Renal cortex interstitium (tissue), 15 donors: ENCODE measurements at places on chromosomes 2 and 18. TPM values are rescaled to one million over a fixed set of nuclear protein-coding genes. Genes with fewer than 3 reads are reported as not detected.
A peak's percentile ranks its signal among the peaks of the same experiment; 100 is the strongest.

The ANKRD53 gene
- polyA plus RNA-seq, result 0.90 TPM

The PSMA8 gene
- not detected for polyA plus RNA-seq

The EIPR1 gene
- polyA plus RNA-seq, result 20.9 TPM

The MAL gene
- polyA plus RNA-seq, result 300 TPM

The SERPINB3 gene
- polyA plus RNA-seq, result 0.07 TPM

The LPIN1 gene
- polyA plus RNA-seq, result 19.8 TPM

The LYPD6B gene
- 30.7 TPM for polyA plus RNA-seq

The IRS1 gene
- polyA plus RNA-seq, result 14.2 TPM

The CFC1B gene
- not detected for polyA plus RNA-seq

The EPHA4 gene
- polyA plus RNA-seq, result 59.0 TPM

The TMEM200C gene
- 1.4 TPM for polyA plus RNA-seq

The PPIG gene
- 92.7 TPM for polyA plus RNA-seq

DNA sequence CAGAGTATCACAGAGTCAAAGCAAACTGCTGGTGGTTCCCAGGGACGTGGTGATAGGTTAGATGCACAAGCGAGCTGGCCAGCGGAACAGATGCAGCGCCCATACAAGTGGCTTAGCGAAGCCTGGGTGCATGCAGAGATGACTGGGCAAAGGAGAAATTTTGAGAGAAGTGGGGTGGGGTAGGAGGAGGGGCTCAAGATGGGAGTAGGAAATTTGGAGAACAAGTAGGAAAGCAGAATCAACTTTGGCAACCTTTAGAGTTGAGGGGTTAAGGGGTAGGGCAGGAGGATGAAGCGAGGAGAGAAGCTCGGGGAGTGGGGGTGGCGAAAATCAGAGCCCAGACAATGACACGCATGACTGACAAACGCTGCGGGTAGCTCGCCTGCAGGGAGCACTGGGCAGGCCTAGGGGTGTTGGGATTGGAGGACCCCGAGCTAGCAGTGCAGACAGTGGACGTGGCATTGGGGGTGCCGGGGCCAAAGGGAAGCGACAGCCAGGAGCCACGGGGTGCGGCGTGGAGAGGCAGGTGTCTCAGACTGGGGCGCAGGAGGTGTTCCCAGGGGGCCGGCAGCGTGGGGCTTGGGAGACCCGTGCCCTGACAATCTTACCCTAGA, 431 bp downstream of the FAM98A start:
- DNase-seq, result no peak

DNA sequence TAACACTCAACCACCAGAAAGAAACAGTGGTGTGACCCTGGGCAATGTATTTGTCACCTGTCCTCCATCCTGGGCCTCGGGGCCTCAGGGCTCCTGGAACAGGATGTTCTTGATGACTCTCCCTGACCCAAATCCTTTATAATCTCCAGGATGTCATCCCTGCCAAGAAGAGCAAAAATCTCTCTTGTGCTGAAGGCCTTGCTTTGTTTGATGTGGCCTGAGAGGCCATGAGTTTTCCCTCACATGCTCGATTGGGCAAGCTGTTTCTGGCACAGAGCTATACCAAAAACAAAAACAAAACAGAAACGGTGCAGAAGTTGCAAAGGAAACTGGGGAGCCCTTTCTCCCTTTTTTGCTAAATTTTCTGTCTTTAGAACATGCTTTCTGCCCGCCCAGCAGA, 35.7 kb upstream of the ST3GAL5 start:
- no peak for DNase-seq

GRCh38 chr18:51066273-51066672, 36.3 kb downstream of the SMAD4 start:
- DNase-seq, result no peak

- DNase-seq, result no peak
Observed at GRCh38 chr2:188623995-188624643, 332.4 kb downstream of the GULP1 start.

DNA sequence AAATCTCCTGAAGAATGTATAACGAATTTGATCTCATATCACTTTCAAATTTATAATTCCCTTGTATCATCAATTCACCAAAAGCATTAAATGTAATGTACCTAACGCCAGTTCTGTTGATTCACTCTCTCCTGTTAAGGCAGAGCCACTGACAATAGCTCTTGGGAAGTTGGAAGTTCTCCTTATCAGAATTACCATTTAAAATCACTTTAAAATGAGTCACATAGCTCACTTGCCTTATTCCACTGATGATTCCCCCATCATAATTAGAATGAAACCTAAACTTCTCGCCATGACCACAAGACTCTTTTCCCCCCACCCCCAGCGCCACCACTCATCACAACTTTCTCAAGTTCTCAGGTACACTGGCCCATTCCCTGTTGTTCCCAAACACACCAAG, 117.1 kb downstream of the PID1 start:
- no peak for DNase-seq

DNA sequence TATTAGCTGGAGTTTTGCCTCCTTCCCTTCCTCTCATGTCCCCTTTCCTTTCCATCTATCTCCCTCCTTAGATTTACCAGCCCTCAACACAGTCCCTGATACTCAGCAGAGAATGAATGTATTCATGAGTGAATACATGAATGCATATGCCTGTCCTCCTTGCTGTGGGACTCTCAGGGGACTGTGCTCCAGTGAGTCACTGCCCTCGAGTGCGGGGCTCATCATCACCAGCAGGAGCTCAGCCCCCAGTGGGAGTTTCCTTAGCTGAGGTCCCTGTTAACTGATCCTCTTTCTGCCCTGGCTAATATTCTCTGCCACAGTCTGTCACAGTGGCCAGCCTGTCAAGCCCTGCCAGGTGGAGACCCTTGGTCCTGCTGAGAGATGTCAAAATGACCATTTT, 104.9 kb upstream of the LHCGR start:
- DNase-seq, result no peak

DNA sequence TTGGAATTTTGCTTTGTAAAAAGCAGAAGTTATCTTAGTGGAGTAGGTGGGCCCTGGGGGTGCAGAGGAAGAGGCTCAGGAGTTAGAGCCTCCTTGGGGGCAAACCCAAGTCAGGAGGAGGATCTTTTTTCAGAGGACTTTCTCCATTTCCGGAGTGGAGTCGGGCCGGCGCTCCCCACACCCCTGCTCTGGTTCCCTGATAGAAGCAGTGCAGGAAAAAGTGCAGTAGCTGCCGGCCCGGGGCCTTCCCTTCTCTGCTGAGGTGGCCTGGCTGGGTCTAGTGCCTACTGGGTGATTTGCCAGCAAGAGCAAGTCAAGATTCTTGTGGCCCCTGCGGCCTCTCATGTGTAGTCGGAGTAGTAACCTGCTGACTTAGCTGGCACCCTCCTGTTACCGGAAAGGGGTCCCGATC, 124.2 kb upstream of the HS6ST1 start:
- no peak for DNase-seq

- peak; percentile 51 for DNase-seq
Observed at GRCh38 chr2:198127627-198128026, 323.2 kb downstream of the PLCL1 start.

DNA sequence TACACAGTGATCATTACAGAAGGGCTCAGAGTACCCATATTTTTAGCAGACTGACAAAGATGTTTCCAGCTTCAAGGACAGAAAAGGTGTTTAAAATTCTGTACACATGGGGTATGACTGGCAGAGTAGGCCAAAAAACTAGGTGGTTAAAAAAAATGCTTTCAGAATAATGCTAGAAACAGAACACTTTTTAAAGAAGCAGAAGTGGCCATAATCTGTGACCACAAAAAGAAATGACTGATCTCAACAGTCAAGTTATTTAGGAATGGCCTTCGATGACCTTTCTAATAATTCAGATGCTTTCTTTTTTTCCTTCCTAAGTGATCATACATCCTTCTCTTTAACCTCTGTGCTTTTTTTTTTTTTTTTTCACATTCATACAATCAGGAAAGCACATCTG, 4.1 kb upstream of the AQP4 start:
- no peak for DNase-seq

DNA sequence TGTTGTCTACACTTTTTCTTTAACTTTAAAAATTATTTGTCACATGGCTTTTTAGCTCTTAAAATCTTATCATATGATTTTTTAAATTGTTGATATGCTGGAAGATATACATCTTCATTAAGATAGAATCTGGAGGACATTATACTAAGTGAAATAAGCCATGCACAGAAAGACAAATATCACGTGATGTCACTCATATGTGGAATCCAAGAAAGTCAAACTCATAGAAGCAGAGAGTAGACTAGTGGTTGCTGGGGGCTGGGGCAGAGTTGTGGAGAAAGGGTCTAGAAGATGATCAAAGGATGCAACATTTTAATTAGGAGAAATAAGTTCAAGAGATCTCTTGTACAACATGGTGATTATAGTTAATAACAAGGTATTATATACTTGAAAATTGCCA, 280.9 kb downstream of the GULP1 start:
- DNase-seq, result no peak

GRCh38 chr2:171176516-171176915, 15.8 kb upstream of the TLK1 start:
- DNase-seq, result no peak

- DNase-seq, result no peak
Observed at GRCh38 chr2:159892990-159893810, 95.2 kb upstream of the CD302 start.

DNA sequence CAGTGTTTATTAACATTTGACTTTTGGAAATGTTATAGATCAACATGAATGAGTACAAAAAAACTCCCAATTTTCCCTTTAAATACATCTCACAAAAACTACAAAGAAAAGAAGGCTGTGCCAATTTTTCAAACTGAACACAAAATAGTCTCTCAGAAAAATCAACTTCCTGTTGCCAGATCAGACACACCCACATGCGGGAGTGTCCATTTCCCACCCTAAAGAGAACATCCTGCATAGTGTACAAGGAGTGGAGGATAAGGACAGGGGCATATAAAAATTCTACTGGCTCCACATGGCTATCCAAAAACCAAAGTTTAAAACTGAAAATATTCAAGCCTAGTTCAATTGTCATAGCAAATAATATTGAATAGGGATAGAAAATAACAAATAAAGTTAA, 165.3 kb downstream of the ATAD2B start:
- DNase-seq, result no peak

DNA sequence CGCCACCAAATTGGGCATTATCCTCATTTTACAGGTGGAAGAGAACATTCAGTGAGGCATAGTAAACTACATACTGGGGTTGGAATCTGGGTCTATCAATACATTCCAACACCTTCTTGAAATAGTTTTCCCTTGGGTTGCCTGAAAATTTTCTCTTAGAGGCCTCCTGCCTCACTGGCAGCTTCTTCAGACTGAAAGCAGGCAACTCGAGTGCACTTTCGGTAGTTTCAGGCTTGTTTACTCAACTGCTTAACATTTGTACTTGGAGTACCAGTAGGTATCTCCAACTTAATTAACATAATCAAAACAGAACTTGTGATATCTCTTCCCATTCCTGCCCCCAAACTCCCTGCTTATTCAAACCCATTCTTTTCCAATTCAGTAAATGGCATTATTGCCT, 36.2 kb upstream of the C2orf74 start:
- DNase-seq, result no peak

DNA sequence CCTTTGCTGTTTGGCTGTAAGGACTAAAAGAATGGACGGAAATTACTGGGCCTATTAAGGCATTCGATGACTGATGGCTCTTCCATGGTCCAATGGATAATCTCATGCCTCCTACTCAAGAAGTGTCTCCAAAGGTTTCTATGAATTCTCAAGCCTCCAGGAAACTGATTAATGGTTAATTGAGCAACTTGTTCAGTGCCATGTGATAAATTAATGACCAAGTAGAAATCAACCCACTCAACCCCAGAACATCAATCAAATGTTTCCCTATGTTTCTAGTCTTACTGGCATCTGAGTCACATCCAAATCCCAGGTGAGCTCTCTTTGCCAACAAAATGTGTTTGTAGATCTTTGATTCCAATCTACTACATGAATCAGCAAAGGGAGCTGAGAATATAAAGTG, 103.6 kb downstream of the NXPH2 start:
- DNase-seq, result no peak

DNA sequence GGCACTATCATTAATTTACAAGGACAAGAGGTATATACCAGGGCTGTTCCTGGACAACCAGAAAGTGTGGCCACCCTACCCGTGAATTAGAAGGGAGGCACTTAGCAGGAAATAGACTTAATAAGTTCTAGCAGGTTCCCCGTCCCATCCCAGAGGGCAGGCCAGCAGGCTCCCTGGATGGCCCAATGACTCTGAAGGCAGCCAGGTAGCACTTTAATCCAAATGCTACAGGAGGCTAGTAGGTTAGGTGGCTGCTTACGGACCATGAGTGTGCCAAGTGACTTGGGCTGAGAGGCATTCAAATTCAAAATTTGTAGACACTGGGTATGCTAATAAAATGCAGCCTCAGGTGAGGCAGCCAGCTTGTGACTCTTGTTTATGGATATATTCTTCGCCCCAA, 123.9 kb downstream of the UXS1 start:
- no peak for DNase-seq

GRCh38 chr18:4060427-4061281, 394.5 kb downstream of the DLGAP1 start:
- DNase-seq, result no peak

GRCh38 chr2:71340176-71340575, 8.6 kb downstream of the ZNF638 start:
- DNase-seq, result no peak

DNA sequence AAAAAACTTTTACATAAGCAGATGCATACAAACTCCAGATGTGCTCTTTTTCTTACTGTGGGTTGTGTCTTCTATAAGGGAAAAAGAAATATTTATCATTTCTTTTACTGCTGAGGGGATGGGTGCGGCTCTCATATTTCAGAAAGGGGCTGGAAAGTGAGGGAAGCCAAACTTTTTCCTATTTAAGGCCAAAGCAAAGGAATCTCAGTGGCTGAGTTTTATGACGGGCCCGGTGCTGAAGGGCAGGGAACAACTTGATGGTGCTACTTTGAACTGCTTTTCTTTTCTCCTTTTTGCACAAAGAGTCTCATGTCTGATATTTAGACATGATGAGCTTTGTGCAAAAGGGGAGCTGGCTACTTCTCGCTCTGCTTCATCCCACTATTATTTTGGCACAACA, at the start of gene COL3A1:
TSS of gene COL3A1 (plus strand) at position 210 of the 400 bp plus-strand sequence. CDS start at position 327, 117 bp downstream.
- no peak for DNase-seq

GRCh38 chr2:170218931-170219330, 41.0 kb downstream of the MYO3B start:
- DNase-seq, result no peak

DNA sequence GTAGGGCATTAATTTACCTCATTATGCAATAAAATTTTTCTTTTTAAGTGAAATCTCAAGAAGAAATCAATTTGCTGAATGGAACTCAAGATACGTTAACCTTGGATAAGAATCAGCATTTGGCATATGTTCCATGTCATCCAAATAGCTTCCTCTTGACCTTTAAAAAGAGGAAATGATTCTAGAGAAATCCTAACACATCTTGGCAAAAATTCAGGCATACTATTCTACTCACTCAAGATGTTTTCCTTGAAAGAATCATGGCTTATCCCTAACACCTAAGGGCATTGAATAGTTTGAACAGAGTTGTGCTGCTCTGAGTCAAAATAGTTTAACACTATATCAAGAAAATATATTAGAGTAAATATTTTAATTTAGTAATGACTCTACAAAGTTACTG, 678.0 kb downstream of the EPHA4 start:
- no peak for DNase-seq

- DNase-seq, result no peak
Observed at GRCh38 chr2:133503323-133503722, 64.9 kb downstream of the NCKAP5 start.

- DNase-seq, result no peak
Observed at GRCh38 chr2:47528874-47529273, 125.9 kb downstream of the MSH2 start.

- DNase-seq, result no peak
Observed at GRCh38 chr2:42856891-42857632, 64.7 kb upstream of the HAAO start.
